ENCODE measurements at places on chromosomes 6 and 20.

GRCh38 chr20:55888685-55889084, 116.6 kb downstream of the CBLN4 start:
- DNase-seq: no peak

- DNase-seq: no peak
Measured at GRCh38 chr6:4662886-4663285, 113.3 kb upstream of the CDYL start.

GRCh38 chr6:114605656-114606055, 262.8 kb upstream of the HS3ST5 start:
- DNase-seq: no peak

- DNase-seq: no peak
Measured at GRCh38 chr6:35094183-35094582, 47.0 kb downstream of the TCP11 start.

GRCh38 chr6:29769336-29769735, 46.1 kb downstream of the HLA-F start:
- no peak for DNase-seq

- no peak for DNase-seq
Measured at GRCh38 chr6:34248198-34248726, 544 bp downstream of the SMIM29 start.

DNA sequence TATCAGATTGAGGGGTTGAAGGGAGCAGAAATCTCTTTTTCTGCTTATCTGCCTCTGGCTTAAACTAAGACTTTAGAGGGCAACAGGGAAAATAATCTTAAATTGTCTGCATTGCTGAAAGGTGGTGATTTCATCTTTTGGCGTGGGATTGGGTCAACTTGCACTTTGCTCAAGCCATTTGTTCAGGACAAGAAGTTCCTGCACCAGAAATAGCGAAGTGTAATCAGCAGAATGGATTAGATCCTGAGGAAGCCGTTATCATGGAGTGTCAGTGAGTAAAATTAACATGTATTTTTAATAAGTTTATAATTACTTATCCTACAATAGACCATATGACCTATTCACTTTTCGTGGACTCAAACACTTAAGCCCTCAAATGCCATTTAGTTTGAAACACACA, 249.3 kb downstream of the CD83 start:
- no peak for DNase-seq

DNA sequence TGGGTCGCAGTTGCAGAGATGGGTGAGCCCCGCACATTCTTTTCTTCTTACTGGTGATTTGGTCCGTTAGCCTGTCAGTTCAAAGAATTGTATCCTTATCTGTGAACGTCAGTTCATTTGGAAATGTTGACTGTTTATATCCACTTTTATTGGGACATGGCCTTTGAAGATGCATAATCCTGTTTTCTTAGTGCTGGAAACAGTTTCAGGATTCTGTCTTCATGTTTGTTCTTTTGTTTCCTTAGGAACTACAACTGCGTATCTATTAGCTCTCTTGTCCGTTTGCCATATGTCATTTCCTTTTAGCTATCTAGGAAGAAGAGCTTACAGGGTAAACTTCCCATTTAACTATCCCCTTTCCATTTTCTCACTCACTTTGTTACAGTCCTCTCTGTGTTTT, 35.0 kb upstream of the TULP1 start:
- DNase-seq: no peak

DNA sequence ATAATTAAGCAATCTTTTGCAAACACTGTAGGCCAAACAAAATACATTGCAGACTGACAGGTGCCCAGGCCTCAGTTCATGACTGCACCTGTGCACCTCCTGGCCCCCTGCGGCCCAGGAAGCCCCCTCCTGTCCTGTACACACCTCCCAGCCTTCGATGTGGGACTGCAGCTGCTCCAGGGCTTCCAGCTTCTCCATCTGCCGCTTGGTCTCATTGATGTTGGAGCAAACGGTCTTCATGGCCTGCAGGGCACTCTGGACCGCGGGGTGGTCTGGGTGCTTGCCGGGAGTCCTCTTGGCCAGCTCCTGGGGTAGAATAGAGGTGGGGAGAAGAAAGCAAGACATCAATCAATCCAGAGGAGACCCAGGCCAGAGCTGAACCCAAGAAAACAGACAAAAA, 119.7 kb downstream of the PREX1 start:
- no peak for DNase-seq

DNA sequence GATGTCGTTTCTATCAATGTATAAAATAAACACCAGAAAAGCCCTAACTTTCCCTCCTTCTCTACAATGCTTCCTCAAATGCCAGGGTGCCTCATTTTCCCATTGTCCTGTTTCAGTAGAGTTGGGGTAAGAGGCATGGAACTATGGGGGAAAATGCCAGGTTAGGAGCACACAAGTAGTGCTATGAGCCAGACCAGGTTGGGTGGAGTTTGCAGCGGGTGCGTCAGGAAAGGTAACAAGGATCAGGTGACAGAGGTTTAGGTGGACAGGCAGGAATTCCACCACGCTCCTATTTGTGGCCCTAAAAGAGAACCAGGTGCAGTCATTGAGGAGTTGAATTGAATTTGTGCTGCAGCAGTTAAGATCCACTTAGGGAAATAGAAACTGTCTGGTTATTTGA, 36.5 kb downstream of the SYTL3 start:
- DNase-seq: no peak

DNA sequence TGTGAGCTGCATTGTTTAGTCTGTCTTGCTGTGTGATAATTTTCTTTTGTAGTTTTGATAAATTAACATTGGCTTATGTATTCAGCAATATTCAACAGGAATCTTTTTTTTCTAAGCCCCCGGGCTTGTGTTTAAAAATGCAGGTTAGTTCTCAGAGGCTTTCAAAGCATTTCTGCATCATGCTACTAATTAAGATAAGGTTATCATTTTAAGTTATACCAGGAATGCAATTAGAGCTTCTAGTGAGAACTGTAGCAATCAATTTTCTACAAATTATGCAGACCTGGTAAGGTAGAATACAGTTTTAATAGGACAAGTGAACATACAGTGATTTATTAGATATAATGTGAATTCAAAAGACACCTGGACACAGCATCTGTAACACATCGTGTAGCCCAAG, 179.2 kb downstream of the PRL start:
- no peak for DNase-seq

- no peak for DNase-seq
Measured at GRCh38 chr6:78995946-78996345, 82.1 kb downstream of the PHIP start.

DNA sequence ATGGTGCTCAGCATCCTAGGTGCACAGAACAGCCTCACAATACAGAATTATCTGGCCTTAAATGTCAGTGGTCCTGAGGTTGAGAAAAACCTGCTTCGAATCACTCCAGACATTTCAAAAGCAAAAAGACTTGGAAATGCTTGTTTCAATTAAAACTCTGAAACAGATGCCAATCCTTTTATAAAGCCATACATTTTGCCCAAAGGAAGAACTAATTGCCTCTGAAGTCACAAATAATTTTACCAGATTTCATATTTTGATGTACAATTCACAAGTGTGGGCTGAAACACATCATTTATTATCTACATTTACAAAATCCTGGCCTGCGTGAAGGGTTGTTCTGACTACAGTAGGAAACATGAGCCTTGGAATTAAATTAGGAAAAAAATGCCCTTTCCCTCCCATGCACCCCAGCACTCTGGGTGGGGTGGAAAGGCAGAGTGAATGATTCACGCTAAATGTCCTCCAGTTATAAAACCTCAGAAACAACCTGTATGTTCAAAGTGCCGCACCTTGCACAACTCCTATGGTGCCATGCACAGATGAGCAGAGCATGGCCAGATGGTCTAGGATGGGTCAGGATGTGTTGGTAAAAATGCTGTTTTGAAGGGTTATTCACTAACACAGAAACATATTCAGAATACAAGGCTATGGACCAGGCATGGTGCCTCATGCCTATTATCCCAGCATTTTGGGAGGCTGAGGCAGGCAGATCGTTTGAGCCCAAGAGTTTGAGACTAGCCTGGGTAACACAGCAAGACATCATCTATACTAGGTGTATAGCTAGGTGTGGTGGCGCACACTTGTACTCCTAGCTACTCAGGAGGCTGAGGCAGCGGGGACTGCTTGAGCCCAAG, 87.0 kb downstream of the ZMYND8 start:
- no peak for DNase-seq

DNA sequence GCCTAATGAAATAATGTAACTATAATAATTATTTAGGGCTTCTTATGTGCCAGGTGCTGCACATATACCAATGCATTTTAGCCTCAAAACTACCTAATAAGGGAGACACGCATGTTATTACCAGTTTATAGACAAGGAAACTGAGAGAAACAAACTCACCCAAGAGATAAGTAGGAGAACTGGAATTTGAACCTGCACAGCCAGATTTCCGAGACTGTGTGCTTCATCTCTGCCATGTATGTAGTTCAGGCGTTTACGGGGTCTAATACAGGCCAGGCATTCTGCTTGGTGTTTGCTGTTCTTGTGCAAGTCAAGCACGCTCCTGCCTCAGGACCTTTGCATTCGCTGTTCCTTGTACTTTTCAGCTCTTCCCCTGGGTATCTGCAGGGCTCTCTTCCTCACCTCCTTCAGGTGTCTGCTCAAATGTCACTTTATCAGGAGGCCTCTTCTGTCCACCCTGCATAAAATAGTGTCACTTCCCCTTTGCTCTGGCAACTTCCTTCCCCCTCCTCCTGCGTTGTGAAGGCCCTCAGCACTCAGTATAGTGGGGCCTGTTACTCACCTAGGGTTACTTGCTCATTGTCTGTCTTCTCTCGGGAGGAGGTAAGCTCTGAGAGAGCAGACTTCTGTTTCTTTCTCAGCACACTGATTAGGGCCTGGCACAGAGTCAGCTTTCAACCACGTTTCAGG, 6.1 kb upstream of the NSFL1C start:
- peak; percentile 50 for DNase-seq

GRCh38 chr6:158536891-158537798, 22.7 kb upstream of the TMEM181 start:
- no peak for DNase-seq

DNA sequence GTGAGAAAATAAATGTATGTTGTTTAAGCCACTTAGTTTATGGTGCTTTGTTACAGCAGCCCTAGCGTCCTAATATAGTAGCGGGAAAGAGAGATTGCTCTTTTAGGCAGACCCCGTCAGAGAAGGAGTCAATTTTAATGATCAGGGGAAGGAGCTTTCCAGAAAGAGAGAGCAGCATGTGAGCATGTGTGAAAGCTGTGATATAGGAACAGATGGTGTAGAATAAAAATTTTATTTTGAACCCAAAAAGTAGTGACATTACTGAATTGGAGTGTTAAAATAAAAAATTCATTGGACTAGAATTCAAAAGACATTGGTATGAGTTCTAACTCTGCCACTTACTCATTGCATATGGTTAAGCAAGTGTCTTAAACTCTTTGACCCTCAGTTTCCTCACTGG, 119.8 kb downstream of the PDE7B start:
- DNase-seq: no peak

- DNase-seq: no peak
Measured at GRCh38 chr20:35618263-35619131, 2.9 kb downstream of the SPAG4 start.

Data from GF-D8 (cell line).